ENCODE measurements at places on chromosomes 4 and X.

DNA sequence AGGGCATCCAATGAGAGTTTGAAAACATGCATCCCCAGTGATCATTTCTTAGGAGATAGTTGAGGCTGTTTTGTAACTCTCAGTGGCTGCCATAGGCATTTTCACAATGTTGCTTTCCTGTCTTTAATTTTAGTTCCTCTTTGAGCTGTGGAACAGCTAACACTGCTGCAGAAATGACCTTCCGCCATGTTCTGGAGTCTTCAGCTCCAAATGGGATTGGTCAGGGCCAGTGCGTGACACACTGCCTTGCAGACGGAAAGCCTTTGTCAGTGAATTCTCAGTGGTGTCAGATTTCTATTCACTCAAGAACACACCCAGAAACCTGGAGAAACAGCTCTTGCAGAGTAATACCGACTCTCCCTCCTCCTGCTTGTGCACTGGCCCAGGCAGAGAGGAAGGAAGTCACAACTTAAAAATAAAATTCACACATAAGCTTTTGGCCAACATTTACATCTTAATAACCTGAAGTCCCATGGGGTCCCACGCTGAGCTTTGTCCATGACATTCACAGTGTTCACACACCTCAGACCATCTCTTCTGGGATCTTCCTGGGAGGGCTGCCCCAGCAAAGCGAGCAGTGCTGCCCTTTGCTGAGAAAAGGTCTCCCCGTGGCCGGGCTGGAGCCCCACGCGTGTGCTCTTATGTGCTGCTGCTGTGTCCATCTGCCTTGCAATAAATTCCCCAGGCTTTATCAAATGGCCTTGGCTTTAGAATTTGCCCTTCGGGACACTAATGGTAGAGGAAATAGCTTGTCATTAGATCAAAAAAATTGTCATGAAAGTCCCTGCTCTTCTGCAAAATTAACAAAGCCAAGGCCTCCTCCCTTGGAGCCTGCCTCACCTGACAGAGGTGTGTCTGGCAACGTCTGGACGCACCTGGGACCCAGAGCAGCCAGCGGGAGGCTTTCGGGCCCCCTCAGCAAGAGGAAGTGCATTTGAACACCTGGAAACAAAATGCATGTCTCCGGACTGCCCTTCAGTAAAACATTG, 126.8 kb downstream of the IRF2 start:
- no peak for DNase-seq

- no peak for DNase-seq
Observed at GRCh38 chr4:138409670-138410069, 167.5 kb upstream of the SLC7A11 start.

- no peak for DNase-seq
Observed at GRCh38 chr4:8402181-8402597, 38.3 kb downstream of the ACOX3 start.

- no peak for DNase-seq
Observed at GRCh38 chrX:69066966-69067525, 98.2 kb downstream of the PJA1 start.

GRCh38 chr4:21826071-21826470, 122.5 kb downstream of the KCNIP4 start:
- no peak for DNase-seq

GRCh38 chr4:80911458-80911857, 119.0 kb upstream of the BMP3 start:
- no peak for DNase-seq

DNA sequence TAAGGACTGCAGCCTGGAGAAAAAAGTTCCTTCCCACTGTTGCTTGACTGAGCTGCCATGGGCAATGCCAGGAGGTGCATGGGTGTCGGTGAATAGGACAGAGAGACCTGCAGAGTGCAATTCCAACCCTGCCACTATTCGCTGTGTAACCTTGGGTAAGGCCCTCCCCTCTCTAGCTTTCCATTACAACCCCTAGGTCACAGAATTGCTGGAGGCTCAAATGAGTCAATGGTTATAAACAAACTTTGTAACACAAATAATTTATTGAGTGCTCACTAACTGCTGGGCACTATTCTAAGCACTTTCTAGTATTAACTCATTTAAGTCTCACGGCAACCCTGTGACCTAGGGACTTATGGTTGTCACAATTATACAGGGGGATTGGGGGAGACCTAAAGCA, 37.8 kb downstream of the PJA1 start:
- DNase-seq = no peak

GRCh38 chr4:159767406-159767805, 664.5 kb downstream of the RAPGEF2 start:
- DNase-seq = no peak

DNA sequence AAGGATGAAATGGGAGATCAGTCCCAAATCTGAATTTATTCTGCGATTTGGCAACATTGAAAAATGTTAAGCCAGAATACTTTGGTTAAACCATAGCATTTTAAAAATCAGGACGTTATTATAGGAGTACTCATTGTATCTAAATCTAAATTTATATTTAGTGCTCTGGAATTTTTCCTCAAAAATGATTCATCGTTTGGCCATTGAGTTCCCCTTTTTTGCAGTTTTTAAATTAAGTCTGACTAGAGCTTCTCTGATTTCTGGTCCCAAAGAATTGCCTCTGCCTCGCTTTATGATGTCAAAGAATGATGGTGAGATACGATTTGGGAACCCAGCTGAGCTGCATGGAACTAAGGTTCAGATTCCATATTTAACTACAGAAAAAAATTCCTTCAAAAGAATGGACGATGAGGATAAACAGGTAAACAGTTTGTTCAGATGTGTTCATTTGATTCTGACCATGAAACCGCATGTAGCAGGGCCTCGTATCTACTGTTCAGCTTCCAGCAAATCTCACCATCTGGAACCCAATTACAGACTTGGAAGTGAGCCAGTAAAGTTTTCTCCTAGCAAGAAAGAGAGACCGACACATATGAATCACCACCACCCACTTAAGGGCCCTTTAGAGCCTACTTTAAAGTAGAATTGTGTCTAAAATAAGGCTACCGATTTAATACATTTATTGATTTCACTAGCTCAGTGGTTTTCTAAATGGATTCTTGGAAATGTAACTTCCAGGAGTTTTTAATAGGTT, 75.6 kb downstream of the REPS2 start:
- no peak for DNase-seq

DNA sequence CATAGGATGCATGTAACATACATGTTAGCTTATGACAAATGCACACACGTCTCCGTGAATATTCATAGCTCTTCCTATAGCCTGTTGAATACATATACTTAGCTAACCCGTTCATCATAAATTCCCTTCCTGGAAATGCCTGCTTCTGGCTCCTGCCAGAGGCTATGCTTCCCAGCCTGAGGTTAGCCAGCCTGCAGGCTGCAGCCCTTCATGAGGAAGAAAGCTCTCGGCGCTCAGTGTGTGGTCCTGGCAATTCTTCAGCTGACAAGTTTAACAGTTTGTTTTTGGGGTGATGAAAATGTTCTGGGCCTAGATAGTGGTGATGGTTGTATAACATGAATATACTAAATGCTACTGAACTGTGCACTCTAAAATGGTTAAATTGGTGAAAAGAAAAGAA, 48.8 kb upstream of the MAN2B2 start:
- DNase-seq = no peak

DNA sequence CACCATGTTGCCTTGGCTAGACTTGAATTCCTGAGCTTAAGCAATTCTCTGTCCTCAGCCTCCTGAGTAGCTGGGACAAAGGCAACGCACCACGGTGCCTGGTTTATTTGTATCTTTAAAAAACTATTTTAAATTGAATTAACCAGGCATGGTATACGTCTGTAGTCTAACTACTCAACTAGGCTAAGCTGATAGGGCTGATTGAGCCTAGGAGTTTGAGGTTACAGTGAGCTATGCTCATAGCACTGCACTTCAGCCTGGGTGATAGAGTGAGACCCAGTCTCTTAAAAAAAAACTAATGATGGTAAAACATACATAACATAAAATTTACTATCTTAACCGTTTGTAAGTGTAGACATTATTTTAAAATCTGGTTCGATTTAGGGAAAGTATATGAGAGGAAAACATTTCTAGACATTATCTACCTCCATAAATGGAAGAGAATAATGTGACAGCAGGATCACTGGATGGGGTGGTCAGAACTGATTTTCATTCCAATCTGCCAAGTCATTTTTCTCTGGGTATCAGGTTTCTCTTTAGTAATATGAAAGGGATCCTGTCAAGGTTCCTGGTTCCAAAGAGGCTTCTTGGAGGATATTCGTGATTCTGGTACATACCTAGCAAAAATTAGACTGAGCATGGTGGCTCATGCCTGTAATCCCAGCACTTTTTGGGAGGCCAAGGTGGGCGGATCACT, 8.7 kb upstream of the ITGB1BP2 start:
- DNase-seq = no peak

- no peak for DNase-seq
Observed at GRCh38 chr4:98711526-98711925, 53.1 kb upstream of the TSPAN5 start.

GRCh38 chr4:47566969-47567368, 81.9 kb downstream of the ATP10D start:
- no peak for DNase-seq

DNA sequence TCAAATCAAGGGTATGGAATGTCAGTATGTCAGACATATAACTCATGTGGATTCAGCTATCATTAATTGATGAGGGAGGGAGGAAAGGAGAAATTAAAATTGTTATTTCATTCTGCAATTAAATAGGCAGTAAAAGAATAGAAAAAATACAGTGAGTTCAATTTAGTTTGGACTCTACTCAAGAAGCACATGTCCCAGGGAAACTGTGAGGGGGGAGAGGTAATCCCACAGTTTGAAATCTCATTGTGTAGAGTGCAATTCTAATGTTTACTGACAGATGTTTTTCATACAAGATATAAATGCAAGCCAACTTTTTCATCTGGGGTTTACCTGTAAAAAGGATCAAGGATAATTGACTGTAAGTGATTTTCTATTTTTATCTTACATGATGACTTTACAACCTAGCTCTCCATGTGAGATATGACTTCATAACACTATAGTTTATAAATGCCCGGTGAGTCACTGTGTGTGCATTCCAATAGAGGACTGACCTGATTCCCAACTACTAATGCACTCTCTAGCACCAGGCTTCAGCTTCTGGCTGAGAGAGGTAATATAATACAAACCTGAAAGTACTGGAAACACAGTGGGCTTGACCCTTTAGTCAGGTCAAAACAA, 35.2 kb upstream of the SCD5 start:
- DNase-seq = no peak

DNA sequence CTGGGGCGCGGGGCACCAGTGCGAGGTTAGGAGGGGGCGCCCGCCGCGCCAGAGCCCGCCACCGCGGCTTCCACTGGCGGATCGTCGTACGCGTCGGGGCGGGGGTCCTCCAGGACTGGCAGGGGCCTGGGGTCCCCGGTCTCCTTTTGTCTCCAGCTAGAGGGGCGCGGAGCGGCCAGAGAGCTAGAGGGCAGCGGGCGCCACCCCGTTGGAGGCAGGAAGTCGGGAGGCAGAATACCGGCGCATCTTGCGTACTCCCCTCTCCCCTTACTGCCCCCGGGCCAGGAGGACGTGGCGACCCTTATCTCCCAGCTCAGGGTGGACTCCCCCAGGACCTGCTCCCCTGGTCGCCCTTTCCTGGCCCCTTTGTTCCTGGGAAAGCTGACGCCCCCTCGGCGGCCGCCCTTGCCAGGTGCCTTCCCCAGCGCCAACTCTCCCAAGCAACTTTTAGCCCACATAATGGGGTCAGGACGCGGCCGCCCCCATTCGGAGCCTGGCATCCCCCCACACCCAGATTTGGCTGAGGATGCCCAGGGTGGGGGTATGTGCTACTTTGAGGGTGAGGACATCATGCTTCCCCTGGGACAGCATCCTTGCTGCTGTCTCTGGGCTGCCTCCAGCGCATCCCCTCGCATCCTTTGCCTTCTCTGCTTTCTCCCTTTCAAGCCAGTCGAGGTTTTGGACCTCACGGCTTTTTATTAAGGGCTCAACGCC, 933 bp downstream of the CNKSR2 start:
- peak; percentile 21 for DNase-seq

DNA sequence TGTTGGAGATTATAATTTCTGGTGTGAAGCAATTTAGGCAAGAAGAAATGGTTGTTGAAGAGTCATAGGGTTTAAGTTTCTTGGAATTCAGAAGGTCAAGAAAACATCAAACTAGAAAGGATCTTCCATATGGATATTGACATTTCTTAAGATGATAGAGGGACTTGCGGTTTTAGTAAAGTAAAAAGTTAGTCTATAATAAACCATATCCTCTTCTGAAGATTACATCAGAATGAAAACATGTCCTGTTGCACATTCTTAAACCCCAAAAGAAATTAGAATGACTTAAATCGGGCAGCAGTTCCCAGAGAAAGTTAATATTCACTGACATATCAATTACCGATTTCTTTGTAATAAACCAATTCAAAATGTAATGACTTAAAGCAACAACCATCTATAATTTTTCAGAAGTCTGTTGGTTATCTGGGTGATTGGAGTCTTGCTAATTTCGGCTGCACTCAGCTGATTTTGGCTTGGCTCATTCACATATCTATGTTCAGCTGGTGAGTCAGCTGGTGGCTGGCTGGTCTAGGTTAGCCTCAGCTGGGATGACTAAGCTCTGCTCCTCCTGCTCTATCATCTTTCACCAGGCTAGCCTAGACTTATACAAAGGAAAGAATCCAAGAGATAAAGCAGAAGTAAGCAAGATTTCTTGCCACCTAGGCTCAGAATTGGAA, 24.4 kb upstream of the DYNLT3 start:
- DNase-seq = peak; percentile 42

- no peak for DNase-seq
Observed at GRCh38 chr4:77917075-77917474, 54.4 kb downstream of the MRPL1 start.

DNA sequence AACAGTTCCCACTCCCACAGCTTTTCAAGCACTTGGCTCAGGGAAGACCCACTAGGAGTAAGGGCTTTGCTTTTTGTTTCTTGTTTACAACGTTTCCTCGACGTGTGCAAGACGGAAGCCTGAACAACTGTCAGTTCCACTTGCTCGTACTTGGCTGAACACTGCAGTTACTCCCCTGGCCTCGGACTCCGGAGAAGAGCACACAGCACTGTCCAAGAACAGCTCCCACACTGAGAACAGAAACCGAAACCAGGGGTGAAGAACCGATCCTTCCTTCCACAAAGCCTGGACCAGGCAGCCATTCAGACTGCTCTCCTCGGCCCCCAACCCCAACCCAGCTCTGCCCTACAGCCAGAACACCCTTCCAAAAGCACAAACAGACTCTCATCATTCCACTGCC, 25.5 kb downstream of the IRF2 start:
- peak; percentile 20 for DNase-seq

- DNase-seq = no peak
Observed at GRCh38 chr4:25585901-25586523, 69.6 kb upstream of the SLC34A2 start.

DNA sequence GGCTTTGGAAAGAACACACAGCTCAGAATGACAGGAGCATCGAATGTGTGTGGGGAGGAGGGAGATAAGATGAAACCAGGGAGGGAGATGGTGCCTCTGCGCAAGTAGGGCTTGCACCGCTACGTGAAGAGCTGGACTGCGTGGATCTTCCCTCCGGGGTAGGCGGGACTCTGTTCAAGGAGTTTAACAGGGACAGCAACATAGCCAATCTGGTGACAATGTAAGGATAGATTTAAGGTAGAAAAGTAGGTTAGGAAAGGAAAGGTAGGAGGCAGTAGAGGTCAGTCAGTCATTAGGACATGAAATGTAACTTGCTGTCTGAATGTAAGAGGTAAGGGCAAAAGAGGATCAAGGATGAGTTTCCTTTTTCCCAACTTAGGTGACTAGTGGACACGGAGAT, 152.5 kb downstream of the DCTD start:
- DNase-seq = no peak

- no peak for DNase-seq
Observed at GRCh38 chrX:110804446-110804845, 8.8 kb upstream of the CHRDL1 start.

GRCh38 chrX:12269484-12269883, 131.2 kb downstream of the FRMPD4 start:
- no peak for DNase-seq

Measured in activated CD4-positive, alpha-beta T cell treated with anti-CD3 and anti-CD28 coated beads for 36 hours (primary cell).